ENCODE measurements at places on chromosomes 11 and 22.

GRCh38 chr11:71551711-71552110 is 3.5 kb downstream of the KRTAP5-9 start:
- no peak for DNase-seq

- DNase-seq: no peak
Observed at GRCh38 chr22:36740716-36741115, 35.2 kb downstream of the IFT27 start.

DNA sequence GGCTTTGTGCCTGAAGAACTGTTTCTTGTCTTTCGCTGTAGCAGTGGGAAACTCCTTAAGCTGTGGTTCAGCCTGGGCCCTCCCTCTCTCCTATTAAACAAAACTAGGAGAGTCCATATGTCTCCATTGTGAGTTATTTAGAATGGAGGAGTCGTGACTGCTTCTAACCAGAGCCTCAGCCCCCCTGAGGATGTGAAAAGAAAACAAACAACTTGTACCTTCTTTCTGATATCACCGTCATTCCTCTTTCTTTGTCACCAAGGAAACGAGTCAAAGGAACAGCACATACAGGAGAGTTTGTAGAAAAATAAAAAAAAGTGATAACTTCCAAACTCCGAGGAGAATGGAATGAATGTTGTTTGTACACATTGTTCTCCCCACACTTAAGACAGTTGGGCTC is 11.6 kb upstream of the EXT2 start:
- DNase-seq: peak; percentile 43

DNA sequence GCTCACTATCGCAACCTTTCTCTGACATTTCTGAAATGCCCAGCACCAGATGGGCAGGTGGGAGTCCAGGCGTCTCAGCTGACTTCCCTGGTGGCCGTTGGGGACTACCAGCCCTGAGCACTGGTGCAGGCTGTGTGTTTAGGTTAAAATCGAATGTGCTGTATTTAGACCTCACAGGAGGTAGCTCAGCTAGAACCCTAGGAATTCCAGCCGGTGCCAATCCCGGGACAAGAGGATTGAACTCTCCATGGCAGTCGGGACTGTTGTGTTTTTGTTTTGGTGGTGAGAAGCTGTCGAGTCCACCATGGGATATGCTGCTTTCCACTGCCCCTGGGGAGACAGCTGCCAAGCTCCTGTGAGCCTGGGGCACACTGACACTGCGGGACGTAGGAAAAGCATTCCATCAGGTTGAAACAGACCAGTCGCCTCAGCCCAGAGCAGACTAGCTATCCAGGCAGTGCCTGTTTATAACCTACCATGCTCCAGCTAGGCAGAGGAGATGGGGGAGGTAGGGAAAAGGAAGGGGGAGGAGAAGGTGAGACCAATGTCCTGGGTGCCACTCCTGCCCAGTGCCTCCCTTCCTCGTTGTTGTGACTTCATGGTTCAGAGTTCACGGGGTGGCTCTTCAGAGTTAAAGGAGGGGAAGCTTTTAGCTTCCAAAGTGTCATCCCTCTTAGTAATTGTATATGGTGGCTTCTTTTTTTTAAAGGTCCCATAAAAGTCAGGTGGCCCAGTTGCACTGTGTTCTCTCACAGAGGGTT is 53.0 kb downstream of the MICAL2 start:
- DNase-seq: peak; percentile 66

GRCh38 chr11:96111308-96111707 is 187.4 kb upstream of the MTMR2 start:
- no peak for DNase-seq

- DNase-seq: no peak
Observed at GRCh38 chr11:124754710-124755109, 2.7 kb upstream of the VSIG2 start.

- no peak for DNase-seq
Observed at GRCh38 chr11:420054-420910, 5.5 kb upstream of the SIGIRR start.

DNA sequence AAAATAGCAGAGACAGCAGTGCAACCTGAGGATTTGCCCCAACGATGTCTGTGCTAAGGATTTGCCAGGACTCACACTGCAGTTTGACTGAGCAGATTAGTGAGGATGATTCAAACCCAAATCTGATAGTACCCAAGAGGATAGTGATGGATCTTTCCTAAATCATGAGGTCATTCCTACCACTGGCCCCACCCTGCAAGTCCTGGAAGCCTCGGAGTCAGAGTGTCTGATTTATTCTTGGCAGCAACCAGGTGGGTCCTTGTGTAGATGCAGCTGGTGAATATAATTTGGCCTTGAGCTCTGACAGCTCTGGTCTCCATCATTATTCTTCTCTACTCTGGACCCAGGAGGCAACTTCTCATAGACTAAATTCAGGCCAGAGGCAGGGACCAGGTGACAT is 179.3 kb upstream of the RAG2 start:
- no peak for DNase-seq

Data from cardiac fibroblast (primary cell).